ENCODE measurements at places on chromosomes 12 and 14.

DNA sequence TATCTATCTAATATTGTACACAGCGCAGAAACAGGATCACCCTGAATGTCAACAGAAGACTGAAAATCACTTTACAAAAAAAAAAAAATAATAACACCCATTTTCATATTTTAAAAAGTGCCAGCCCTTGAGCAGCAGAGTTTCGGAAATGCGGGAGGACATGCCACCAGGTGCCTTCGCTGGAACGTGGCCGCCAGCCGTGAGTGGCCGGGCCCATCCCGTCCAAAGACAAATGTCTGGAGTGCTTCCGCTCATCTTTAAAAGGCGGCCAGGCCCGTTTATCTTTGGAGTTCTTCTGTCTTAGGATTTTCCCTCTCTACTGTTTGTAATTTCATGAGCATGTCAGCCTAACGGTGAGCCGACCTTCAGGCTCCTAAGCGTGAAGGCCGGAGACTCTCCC lies 43.5 kb downstream of the LRTM2 start:
- no peak for DNase-seq

DNA sequence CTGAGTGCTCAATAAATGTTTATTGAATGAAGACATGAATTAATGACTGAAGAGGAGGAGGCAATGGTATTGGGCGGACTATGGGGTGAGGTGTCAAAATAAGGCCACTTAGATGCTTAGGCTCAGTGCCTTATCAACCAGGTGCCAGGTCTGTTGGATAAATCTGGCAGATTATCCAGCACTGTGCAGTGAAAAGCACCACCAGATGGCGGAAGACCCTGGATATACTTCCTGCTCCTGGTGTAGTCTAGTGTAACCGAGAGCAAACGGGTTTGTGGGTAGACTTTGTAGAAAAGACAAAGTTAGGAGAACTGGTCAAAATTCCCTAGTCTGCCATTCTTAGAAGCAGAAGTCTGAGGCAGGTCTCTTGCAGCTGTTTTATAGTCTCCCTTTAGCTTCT lies 306.3 kb downstream of the ATP23 start:
- no peak for DNase-seq

- no peak for DNase-seq
Observed at GRCh38 chr12:32568228-32568627, 110.9 kb upstream of the DNM1L start.

GRCh38 chr12:18103624-18104023 lies 13.6 kb upstream of the RERGL start:
- DNase-seq, result no peak

- no peak for DNase-seq
Observed at GRCh38 chr14:51735851-51736250, 84.1 kb downstream of the FRMD6 start.

DNA sequence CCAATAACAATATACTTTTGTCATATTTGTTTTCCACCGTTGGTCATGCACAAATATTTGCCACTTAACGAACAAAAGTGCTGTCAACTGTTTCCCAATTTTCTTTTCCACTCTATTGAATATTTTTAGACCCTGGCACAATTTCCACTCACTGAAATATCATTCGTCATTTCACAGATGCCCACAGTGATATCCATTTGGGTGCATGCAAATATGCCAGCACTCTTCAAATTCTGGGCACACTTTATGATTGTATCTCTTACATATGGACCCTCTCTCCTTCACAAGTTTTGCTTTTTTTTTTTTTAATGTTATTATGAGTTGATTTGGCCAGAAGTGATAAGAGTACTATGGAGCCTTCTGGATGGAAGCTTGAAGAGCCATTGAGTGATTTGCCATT lies 1557.3 kb upstream of the FLRT2 start:
- no peak for DNase-seq

DNA sequence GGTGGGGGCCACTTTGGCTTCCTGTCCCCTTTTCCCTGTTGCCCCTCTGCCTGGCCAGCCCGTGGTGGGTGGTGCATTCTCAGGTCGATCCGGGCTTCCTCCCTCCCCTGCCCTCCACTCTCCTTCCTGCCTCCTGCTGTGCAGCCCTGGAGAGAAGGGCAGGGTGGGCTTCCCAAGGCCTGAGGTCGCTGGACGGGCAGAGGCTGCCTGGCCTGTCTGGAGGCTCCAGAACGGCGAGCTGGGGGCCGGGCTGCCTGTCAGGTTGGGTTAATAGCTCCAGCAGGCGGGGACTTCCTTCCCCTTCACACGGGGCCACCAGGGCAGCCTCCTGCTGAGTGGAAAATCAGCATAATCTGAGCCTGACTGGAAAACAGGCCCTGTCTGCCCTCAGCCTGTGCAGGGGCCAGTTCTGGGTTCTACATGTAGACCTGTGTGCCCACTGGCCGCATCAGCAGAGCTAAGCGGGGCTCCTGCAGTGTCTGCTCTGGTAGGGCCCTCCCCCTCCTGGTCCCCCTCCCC lies 11.3 kb downstream of the KIF26A start:
- no peak for DNase-seq

- peak; percentile 67 for DNase-seq
Observed at GRCh38 chr14:75088566-75089373, 19.3 kb downstream of the ZC2HC1C start.

DNA sequence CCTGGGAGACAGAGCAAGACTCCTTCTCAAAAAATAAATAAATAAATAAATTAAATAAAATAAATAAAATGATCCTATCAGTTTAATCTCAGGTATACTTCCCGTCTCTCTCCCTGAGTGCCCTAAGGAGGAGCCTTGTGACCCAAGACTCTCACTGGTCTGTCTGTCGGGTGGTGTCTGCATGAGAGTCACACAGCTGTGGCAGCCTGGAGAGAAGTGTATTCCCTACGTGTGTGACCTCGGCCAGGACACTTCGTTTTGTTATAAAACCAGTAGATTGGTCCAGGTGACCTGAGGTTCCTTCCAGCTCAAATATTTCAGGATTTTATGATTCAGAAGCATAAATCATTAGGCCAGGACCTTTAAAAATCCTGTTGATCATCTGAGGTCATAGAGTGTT lies 4.8 kb downstream of the SYNE3 start:
- no peak for DNase-seq

GRCh38 chr12:124914392-124915238 lies at the start of gene UBC:
Gene UBC (minus strand): TSS chr12:124914650. CDS start chr12:124913771, 879 bp downstream.
- DNase-seq, result peak; percentile 94

- DNase-seq, result no peak
Observed at GRCh38 chr12:99709619-99710018, 62.1 kb downstream of the GARIN6 start.

DNA sequence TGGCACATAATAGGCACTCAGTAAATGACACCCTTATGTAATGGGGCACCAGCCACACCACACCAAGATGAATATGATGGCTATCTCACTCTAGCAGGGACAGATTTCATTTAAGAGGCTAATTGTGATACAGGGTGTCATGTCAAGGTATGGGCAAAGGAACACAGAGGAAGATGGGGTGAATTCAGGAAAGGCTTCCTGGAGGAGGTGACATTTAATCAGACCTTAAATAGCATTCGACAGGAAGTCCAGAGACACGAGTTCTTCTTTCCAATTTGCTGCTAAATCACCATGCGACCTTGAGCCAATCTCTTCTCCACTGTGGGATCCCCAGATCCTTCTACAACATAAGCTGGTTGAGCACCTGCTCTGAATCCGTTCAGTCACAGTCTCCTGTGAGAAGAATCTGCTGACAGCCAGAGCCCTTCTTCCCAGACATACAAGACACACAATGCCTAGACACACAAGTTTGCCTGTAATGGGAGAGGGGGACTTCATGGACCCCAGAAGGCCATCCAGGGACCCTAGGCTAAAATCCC lies 1.5 kb upstream of the DTX1 start:
- DNase-seq, result no peak

- peak; percentile 59 for DNase-seq
Observed at GRCh38 chr14:100305324-100306100, 732 bp downstream of the SLC25A29 start.

DNA sequence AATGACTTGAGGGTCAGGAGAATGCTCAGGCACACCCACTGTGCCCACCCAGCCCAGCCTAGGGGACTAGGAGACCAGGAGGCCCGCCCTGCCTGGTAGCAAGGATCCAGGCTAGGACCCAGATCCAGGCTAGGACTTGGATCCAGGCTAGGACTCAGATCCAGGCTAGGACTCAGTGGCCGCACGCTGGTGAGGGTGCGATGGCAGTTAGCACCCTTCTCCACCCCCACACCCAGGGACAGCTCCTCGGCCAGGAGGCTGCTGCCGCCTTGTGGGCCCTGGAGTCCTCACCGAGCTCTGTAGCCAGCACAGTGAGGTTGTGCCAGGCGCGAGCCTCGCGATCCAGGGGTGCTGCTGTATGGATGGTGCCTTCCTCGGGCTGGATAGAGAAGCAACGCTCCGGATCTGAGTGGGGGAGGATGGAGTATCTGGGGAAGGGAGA lies 5.1 kb downstream of the CDH24 start:
- DNase-seq, result no peak

Data from CD4-positive, alpha-beta T cell treated with Interleukin-17A for 1 hour (primary cell).